ENCODE measurements at places on chromosomes 3 and 15.

GRCh38 chr3:119352863-119353527, 58.8 kb downstream of the ARHGAP31 start:
- peak; percentile 55 for DNase-seq

GRCh38 chr3:183291497-183292031, 38.5 kb downstream of the B3GNT5 start:
- DNase-seq, result no peak

GRCh38 chr3:172511783-172512762, 11.2 kb downstream of the TNFSF10 start:
- peak; percentile 84 for DNase-seq

DNA sequence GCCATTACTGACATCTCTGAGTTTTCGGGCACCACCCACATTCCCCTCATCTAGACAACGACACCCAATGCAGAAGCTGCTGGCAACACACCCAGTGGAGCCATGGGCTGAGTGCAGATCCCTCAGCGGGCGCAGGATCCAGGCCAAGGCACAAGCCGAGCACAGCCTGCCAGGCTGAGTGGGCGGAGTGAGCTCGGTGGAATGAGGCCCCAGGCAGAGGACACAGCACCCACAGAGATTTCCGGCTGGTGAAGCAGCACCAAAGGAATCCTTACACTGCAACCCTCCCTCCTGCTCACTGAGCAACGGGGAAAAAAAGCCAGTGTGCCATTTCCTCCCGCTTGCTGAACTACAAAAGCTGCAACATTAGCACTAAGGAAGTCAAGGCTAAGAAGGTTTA, 34.3 kb downstream of the ZMAT3 start:
- DNase-seq, result peak; percentile 54

GRCh38 chr3:61908382-61908781, 347.0 kb downstream of the PTPRG start:
- DNase-seq, result no peak

GRCh38 chr3:133762539-133762938, 16.3 kb downstream of the TF start:
- no peak for DNase-seq

- DNase-seq, result no peak
These were observed 90.7 kb upstream of the AGTR1 start for GRCh38 chr3:148606979-148607378.

DNA sequence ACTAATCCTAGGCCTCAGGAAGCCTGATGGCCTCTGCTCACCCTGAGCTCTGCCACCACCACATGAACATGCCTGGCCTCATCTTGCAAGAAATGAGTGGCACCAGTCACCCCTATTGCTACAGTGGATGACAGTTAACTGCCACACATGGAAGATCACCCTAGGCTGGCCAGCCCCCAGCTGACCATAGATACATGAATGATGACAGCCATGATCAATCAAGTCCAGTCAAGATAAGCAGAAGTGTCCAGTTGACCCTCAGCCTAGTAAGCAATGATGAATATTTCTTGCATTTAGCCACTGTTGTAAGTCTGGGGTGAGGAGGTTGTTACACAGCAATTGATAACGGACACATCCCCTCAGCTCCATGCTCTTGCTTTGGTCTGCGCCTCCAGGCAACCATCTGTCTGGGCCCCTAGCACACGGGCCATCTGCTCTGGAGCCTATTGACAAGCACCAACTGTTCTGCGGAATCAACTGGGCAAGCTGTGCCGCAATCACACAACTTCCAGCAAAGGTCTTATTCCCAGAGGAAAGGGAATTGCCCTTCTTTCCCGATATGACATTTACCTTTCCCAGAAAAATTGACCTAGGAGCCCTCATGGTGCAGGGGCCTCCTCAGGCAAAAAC, 2.2 kb upstream of the LYZL4 start:
- DNase-seq, result no peak

All from CD4-positive, alpha-beta T cell treated with Interleukin-21 for 1 hour (primary cell).